ENCODE measurements at places on chromosomes 16 and 17.

GRCh38 chr17:77942112-77942988 is 16.2 kb upstream of the TNRC6C start:
- DNase-seq, result no peak

DNA sequence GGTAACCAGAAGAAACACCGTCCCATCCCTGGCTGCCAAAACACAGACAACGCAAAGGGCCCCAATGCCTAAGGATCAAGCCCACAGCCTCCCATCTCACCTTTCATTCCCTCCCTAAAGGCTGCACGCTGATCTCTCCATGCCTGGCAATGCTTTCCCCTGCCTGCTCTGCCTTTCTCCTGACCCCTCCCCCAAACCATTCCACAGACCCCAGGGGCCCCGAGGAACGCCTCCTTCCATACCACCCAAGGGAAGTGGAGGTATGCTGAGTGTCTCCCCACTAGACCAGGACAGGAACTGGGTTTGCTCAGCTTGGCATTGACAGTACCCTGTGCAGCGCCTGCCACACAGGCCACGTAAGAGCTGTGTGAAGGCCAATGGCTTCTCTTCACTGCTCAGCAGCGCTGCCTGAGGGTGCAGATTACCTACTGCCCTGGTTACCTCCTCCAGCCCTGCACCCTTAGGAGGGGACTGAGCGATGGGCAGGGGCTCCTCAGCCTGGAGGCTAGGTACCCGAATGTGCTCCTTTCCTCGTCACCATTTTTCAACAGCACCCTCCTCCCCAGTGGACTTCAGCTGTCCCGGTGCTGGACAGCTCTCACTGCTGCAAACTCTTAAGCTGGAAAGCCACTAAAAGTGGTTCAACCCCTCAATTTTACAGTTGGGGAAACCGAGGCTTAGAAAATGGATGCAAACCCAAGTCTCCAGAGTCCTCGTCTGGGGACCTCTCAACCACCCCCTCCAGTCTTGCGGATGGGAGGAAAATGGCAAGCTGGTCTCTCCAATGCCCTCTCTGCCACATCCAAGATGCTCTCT is 45.0 kb downstream of the SRCIN1 start:
- DNase-seq, result peak; percentile 53

GRCh38 chr17:6498356-6498755 is 54.1 kb downstream of the PIMREG start:
- DNase-seq, result no peak

GRCh38 chr17:42171831-42172230 is 9.1 kb downstream of the KCNH4 start:
- DNase-seq, result no peak

DNA sequence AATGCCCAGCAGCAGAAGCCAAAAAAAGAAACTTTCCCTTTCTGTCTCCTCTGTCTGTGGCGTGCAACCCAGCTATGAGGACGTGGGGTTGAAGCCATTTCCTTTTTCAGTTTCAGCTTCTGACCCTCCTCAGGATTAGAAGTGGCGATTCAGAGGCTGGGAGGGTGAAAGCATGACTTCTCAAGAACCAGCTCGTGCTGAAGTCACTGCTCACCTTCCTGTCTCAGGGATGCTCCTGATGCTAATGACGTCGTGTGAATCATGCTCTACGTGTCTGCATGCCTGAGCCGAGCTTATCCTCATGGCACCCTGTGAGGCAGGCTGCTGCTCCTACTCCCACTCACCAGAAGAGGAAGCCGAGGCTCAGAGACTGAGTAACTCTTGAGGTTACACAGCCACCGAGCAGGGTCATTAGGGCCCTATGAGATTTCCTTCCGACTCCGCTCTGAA is 5.7 kb upstream of the LPO start:
- DNase-seq, result peak; percentile 66

- no peak for DNase-seq
Observed at GRCh38 chr16:78102865-78103264, 3.4 kb downstream of the WWOX start.

- no peak for DNase-seq
Observed at GRCh38 chr16:71843572-71843971, 2.2 kb upstream of the ATXN1L start.

DNA sequence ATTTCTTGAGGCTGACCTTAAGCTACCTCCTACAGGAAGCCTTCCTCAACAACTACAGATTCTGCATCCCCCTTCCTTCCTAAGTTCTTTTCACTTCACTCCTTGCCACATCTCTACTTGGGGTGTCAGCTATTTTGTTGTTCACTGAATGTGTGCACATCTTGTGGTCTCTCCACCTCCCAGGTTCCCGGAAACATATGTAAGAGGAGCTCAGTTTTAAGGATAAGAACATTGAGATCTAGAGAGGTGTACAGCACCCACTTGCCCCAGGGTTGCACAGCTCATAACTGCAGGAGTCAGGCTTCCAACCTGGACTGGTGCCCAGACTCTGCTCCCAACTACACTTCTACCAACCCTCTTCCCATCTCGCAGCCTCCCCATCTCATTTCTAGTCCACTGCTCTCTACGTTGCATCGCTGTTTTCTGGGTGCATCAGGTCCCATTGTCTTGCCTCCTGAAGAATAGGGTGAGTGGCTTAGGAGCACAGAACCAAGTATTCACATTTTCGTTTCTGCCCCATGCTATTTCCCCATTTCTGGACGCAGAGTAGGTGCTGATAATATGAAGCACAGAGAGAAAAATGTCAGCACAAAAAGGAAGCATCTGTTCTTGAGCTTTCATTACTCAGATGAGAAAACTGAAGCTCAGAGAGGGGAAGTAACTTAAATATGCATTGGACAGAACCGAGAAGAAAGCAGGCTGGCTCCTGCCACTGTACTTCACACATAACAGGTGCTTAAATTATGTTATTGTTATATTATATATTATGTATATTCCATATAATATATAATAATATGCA is 292.0 kb upstream of the CCL2 start:
- no peak for DNase-seq

DNA sequence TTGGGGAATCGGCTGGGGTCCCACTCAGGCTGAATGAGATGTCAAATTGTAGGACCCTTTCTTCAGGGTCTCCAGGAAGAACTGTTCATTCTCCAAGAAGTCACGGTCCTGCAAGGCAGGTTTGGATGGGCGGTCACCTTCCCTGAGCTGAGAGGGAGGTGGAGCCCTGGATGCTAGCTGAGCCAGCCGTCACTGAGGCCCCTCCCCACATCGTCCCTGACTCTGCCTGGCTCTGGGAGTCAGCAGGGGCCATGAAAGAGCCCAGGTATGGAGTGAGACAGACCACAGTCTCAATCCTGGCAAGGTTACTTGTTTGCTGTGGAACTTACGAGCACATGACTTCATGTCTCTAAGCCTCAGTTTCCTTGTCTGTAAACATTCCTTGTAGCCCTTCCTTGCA is 6.0 kb upstream of the MRPL38 start:
- DNase-seq, result no peak

DNA sequence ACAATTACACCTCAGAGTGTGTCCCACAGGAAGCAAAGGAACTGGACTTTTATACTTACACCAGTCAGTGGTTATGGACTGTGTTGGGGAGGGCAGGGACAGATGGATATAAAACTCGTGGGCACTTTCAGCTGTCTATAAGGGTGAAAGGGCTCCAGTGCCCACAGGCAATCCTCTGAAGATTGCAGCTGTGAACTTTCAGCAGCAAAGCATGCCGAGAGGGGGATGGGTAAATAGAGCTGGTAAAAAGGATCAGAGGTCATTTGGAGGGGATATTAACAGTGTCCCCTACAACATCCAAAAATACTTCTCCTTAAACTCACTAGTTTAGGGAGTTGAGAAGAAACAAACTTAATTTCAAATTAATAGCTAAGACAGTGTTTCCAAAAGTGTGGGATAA is 13.3 kb upstream of the RFWD3 start:
- DNase-seq, result no peak

DNA sequence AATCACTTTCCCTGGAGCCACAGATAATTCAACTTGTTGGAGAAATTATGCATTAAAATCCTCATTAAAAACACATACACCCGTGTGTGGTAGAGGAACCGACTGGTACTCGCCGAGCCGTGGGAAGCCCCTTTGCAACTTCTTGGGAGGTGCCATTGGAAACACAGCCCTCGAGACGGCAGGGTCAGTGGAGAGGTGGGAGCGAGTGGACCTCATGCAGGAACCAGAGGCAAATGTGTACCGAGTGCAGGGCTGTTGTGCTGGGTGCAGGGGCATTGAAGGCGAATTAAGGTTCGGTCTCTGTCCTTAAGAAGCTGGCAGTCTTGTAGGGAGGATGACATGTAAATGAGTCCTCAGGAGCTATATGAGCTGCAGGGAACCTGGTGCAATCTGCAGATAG is 318.3 kb downstream of the CPPED1 start:
- no peak for DNase-seq

- no peak for DNase-seq
Observed at GRCh38 chr16:17294856-17295255, 175.9 kb downstream of the XYLT1 start.

DNA sequence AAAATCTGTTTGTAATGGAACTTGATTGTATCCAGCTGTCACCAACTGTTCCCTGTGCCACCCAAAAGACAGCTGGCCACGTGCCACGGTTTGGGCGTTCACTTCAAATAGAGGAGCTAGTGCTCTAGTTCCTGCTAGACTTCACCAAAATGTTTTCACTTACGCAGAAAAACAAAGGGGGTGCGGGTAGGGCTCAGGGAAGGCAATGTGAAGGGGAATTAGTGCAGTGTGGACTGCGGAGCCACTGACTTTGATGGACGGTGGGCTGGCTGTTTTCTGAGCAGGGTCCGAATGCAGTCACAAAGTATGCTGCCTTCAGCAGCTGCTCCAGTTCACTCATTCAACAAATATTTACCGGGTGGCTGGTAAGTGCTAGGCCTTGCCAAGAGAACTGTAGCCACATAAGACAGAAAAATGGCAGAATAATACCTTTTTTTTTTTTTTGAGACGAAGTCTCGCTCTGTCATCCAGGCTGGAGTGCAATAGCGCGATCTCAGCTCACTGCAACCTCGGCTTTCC is 7.6 kb upstream of the CYTH1 start:
- peak; percentile 57 for DNase-seq

DNA sequence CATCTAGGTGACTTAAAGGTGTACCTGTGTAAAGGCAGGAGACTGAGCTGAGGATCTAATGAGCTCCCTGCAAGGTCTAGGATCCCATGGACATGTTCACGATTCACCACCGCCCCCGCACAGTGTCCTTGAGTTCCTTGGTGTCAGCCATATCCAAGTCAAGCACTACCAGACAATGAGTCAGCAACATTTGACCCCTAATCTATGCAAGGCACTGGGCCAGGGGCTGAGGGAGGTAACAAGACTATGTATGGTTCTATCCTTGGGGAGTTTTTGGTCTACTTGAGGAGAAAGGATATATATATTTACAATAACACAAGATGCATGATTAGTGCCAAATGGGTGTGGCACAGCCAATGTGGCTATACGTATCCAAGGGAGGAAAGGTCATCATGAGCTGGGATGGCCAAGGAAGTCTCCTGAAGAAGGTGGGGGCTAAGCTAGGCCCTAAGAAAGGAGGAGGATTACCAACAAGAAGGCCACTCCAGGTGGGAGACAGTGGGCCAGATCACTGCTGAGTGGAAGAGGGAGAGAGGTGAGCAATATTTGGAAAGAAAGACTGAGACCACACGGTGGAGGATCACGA is 35.0 kb downstream of the ITGB3 start:
- peak; percentile 71 for DNase-seq

- DNase-seq, result no peak
Observed at GRCh38 chr17:57819285-57819684, 30.6 kb downstream of the MRPS23 start.

- DNase-seq, result no peak
Observed at GRCh38 chr16:1393613-1394176, 20.8 kb downstream of the UNKL start.

- DNase-seq, result no peak
Observed at GRCh38 chr17:49633250-49633649, 44.6 kb downstream of the SPOP start.

GRCh38 chr17:6442775-6443174 is 1.5 kb upstream of the PIMREG start:
- no peak for DNase-seq

- DNase-seq, result peak; percentile 73
Observed at GRCh38 chr17:28925912-28926365, 23.1 kb upstream of the DHRS13 start.

- peak; percentile 34 for DNase-seq
Observed at GRCh38 chr17:62892061-62892675, 73.9 kb upstream of the TANC2 start.

- DNase-seq, result no peak
Observed at GRCh38 chr17:33435721-33436301, 142.7 kb upstream of the ASIC2 start.

- peak; percentile 68 for DNase-seq
Observed at GRCh38 chr16:75105306-75106061, 11.1 kb downstream of the LDHD start.

DNA sequence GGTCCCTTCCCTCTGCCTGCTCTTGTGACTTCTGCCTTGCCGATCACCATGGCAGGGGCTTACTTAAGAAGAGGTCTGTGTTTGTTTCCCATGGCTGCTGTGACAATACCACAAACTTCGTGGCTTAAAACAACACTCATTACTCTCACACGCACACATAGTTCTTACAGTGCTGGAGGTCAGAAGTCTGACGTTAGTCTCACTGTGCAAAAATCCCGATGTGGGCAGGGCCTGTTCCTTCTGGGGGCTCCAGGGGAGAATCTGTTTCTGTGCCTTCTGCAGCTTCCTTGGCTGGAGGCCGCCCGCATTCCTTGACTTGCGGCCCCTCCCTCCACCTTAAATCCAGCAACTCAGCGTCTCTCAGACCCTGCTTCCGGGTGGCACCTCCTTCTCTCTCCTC is 249.2 kb upstream of the GSE1 start:
- DNase-seq, result no peak

- DNase-seq, result no peak
Observed at GRCh38 chr16:74718140-74718539, 17.5 kb upstream of the MLKL start.

DNA sequence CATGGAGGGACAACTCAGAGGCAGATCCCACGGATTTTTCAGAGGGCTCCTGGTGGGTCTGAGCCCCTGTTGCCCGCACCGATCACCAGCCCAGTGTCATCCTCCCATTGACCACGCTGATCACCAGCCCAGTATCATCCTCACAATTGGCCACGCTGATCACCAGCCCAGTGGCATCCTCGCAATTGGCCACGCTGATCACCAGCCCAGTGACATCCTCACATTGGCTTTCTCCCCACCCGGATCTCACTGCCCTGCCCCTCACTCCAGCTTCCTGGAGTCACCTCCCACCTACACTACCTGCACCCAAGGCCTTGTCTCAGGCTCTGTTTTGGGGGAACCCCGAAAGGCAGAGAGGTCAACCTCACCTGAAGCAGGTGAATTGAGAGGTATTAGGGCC is 358.2 kb upstream of the TNRC6C start:
- no peak for DNase-seq

- DNase-seq, result peak; percentile 31
Observed at GRCh38 chr17:65942592-65942991, 249.3 kb downstream of the CEP112 start.

- no peak for DNase-seq
Observed at GRCh38 chr16:51133183-51133582, 17.9 kb downstream of the SALL1 start.

DNA sequence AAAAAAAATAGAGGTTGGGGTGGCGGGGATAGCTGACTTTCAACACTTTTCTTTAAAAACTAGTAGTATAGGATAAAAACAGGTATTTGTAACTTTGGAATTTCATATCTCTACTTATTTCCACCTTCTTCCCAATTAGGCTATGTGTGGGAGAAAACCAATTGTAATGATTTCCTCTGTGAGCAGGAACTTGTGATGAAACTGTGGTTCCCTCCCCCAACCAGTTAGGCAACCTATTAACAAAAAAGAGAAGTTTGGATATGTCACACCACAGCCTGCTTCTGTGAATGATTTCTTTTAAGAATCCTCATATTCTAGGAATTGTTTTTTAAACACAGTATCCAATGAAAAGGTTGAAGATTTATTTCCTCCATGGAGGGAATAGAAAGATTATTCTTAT is 1.9 kb downstream of the IGSF6 start:
- DNase-seq, result peak; percentile 55
